ENCODE measurements at places on chromosomes 7 and 10.

DNA sequence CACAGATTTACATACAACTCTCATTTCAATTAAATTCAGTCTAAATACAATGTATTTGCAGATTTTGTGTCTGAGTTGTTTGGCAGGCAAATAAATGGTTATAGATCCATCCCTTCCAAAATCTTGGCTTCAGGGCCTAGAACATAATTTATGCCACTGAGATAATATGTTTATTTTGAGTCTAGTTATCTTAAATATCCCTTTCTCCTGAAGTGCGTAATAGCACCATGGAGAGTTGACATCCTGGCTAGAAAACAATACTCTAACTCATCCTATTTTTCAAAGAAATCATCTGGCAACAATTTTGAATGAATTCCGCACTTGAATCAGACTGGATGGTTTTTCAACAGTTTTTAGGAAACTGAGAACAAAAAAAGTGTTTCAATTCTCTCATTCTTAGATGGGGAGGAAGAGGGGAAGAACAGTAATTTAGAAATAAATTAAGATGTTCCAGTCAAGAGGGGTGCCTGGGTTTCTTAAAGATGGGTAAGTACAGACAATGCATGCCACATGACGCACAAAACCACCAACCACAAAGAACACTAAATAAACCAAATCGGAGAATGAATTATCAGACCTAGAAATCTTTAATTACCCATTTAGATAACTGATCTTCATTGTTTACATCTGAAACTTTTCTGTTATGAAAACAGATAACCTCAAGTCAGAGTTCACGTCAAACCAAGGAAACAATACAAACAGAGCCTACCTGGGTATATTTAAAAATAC lies 228.7 kb upstream of the PTN start:
- DNase-seq: no peak

GRCh38 chr10:8588135-8588534 lies 533.6 kb downstream of the GATA3 start:
- no peak for DNase-seq

- no peak for DNase-seq
These were observed 66.7 kb upstream of the PDZD8 start for GRCh38 chr10:117441812-117442443.

- DNase-seq: no peak
These were observed 126.8 kb downstream of the SKIDA1 start for GRCh38 chr10:21398563-21399231.

DNA sequence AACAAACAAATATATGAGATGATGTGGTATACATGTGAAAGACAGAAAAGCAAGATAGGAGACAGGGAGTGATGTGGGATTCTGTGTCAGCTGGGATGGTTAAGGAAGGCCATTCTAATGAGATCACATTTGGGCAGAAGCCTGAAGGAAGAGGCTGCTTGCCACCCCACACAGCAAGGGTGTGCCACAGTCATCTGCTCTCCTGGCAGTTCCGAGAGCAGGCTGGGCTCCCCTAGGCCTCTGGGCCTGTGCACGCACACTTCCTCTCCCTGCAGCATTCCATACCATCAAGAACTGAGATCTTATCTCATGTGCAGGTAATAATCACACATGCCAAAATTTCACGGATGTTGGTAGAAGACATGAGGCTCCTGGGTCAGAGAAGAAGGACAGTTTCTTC lies 43.1 kb downstream of the SYPL1 start:
- DNase-seq: no peak

- no peak for DNase-seq
These were observed 54.6 kb downstream of the BPGM start for GRCh38 chr7:134701272-134701671.

- DNase-seq: no peak
These were observed 22.7 kb upstream of the WASHC2A start for GRCh38 chr10:50044941-50045664.

DNA sequence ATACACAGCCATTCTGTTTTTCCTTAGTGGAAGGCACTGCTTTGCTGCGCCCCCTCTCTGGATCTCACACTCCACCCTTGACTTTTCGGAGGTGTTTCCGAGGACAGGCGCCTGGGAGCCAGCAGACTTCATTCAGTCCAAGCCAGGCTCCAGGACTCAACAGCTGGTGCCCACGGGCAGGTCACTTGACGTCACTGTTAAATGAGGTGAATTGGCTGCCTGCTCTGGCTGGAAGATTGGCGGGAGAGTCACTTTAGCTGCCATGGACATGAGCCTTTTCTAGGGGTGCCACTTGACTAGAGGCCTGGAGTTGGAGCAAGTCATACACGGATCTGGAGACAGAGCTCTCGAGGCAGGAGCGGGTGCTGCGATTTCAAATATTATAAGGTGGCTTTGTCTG lies 3.2 kb downstream of the HTRA1 start:
- no peak for DNase-seq

DNA sequence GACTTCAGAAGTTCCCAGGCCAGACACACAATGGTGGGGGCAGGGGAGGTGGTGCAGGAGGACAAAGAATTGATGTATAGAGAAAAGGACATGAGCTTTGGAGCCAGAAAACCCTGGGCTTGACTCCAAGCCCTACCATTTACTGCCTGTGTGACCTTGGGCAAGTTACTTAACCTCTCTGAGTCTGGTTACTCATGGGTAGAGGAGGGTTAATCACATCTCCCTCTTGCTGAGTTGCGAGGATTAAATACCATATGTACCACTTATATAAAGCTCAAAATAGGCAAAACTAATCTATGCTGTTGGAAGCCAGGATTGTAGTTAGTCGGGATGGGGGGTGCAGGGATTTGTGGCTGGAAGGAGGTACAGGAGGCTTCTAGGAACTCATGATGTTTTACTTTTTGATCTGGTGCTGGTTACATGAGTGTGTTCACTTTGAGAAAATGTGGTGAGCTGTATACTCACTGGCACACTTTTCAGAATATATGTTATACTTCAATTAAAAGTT lies 106.8 kb downstream of the SLIT1 start:
- no peak for DNase-seq
